Neural progenitor cell (in vitro differentiated cells): ENCODE measurements at places on chromosomes 1 and 21. TPM values are rescaled to one million over a fixed set of nuclear protein-coding genes. Genes with fewer than 3 reads are reported as not detected.

DNA sequence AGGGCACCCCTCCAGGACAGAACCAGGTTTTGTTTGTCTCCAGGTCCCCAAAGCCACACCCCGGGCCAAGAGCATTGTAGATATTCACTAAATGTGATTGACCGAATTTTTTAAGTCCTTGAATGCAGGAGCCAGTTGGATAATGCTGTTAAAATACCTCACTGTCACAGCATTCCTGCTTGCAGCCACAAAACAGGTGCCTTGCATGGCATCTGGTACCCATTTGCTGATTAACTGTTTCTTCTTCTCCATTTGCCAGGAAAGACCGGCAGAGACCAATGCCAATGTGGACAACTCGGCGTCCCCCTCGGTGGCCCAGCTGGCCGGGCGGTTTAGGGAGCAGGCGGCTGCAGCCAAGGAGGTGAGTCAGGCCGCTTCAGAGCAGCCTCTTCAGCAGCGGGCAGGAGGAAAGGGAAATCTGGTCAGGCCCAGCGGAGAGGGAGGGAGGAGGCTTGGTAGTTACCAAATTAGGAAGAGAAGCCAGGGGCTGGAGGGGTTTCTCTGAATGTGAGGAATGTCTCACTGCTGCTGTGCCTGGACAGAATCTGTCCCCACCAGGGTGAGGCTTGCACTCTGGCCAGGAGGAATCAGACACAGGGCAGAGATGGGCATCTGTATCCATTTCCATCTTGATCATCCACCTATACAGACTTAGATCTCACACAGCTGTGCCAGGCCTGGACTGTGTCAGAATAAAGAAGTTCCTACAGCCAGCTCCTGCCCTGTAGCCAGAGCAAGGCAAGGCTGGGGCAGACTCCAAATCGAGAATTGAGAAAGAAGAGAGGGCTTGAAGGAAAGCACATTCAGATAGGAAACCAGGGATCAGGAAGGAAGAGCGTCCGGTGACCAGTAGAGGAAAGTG lies 37.9 kb upstream of the MPZL1 start:
- peaks cover 18% of the 10 kb centered on the region for H3K4me1 ChIP-seq
- H3K36me3 ChIP-seq: no peaks in the 10 kb centered on the region
- H3K27ac ChIP-seq: no peak overlapping the region
- peak; percentile 80 for DNase-seq
- no peaks in the 10 kb centered on the region for H3K27me3 ChIP-seq
- H3K4me3 ChIP-seq: no peak overlapping the region

GRCh38 chr1:99820546-99820945 lies 29.6 kb upstream of the AGL start:
- no peak overlapping the region for H3K27ac ChIP-seq
- no peaks in the 10 kb centered on the region for H3K4me1 ChIP-seq
- no peaks in the 10 kb centered on the region for H3K36me3 ChIP-seq
- H3K4me3 ChIP-seq: no peak overlapping the region

FMO2 gene
- 0.47 TPM in 1 of 2 replicates, not detected in the other for total RNA-seq

DNA sequence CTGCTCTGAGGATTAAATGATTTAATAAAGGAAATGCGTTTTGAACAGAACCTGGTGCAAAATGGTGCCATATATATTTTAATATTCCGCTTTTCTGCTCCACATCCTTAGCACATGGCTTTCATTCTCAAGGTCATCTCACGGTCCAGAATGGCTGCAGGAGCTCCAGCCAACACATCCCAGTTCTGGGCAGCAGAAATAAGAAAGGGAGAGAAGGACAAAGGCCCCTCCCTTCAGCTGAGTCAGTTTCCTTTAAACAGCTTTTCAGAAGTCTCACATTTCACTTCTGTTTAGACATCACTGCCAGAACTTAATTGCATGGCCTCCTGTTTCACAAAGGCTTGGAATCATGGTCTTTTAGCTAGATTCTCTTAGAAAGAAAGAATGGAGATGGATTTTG lies 75.2 kb upstream of the LRRN2 start:
- H3K27ac ChIP-seq: no peak overlapping the region
- H3K4me3 ChIP-seq: no peak overlapping the region
- no peaks in the 10 kb centered on the region for H3K36me3 ChIP-seq
- H3K27me3 ChIP-seq: no peaks in the 10 kb centered on the region
